Effector memory CD4-positive, alpha-beta T cell (primary cell): ENCODE measurements at places on chromosomes 7 and 10.

DNA sequence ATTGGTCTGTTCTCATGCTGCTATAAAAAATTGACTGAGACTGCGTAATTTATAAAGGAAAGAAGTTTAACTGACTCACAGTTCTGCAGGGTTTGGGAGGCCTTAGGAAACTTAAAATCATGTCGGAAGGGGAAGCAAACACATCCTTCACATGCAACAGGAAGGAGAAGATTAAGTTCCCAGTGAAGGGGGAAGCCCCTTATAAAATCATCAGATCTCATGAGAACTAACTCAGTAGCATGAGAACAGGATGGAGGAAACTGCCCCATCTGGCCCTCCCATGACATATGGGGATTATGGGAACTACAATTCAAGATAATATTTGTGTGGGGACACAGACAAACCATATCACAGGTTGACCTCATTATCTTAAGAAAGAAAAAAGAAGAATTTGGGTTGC is 134.5 kb downstream of the PPP1R3A start:
- no peak for DNase-seq

- DNase-seq = no peak
These were observed 33.3 kb upstream of the ARMS2 start for GRCh38 chr10:122421054-122421625.

GRCh38 chr7:5231116-5231515 is 41.1 kb downstream of the WIPI2 start:
- DNase-seq = no peak

DNA sequence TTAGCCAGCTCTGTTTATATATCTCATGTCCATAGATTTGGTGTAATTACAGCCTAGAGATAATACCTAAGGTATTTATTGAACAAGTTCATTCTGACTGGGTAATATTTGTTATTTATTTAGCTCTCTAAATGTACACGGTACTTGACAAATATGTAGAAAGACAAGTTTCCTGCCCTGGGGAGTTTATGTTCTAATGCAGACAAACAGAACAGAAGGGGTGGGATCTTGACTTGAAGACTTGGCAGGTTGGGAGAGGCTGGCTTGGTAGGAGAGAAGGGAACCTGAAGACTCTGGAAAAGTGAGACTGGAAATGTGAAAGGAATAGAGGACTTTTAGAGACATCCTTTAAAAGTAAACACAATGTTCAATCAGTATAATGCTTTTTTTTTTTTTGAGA is 97.7 kb upstream of the CDK6 start:
- no peak for DNase-seq

DNA sequence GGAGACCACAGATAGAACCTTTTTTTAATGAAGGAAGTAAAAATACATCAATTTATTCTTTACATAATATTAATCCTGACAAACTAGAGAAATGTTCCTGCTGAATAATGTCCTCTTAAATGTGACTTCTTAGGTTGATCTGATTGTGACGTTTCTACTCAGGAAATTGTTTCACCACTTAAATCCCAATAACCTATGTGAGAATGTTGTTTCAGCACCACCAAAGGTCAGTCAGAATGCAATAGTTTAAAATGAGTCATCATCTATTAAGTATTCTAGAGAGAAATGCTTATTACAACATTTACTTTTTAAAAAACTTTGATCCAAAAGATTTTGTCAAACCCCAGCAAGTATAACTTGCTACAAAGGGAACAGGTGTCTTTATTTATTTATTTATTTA is 155.4 kb upstream of the CACNA2D1 start:
- no peak for DNase-seq

GRCh38 chr7:30617359-30617758 is 22.7 kb downstream of the GARS1 start:
- DNase-seq = no peak

GRCh38 chr10:7857262-7857661 is 39.0 kb downstream of the TAF3 start:
- DNase-seq = no peak

DNA sequence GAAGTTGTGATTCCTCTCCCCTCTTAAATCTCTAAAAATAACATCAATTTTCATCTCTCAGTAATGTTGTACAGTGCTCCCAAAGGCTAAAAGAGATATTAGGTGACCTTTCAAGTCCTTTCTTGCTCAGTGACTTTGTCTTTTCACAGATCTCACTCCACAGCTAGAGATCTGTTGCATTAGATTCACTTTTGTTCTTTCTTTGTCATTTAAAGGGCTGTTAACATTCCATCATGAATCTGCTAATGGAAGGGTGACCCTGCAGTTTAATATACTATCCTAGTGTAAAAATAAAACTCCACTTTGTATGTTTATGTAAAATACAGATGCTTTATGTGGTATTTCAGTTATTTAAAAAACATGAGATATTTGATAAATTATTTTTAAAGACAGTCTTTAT is 30.5 kb downstream of the GNAI1 start:
- no peak for DNase-seq

GRCh38 chr7:23514755-23515154 is 17.0 kb downstream of the TRA2A start:
- no peak for DNase-seq

DNA sequence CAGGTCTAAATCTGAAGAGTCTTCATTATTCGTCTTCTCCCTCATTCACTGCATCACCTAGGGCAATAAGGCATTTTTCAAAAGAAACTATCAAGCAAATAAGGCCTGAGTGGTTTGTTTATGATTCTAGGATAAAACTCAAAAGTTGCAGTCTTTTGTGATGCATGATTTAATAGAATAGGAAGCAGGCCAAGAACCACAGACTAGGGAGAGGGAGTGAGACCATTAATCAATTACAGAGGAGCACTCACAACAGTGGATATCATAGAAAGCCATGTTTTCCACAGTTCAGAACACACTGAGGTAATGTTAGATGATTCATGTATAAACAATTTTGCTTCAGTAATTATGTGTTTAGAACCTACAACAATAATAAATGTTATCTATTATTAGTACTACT is 87.8 kb upstream of the LRRTM3 start:
- no peak for DNase-seq

DNA sequence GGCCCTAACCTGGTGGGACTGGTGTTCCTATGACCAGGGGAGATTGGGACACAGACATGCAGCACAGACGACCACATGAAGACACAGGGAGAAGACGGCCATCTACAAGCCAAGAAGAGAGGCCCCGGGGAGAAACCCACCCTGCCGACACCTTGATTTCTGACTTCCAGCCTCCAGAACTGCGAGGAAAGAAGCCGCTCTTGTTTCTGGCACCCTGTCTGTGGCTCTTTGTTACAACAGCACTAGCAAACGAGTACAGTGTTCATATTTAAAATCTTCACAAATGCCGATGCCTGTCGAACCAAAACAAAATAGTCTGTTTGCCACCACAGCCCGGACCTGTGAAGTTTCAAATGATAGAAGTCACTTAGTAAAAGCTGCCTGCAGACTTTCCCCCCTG is 132.3 kb downstream of the ACTR3B start:
- no peak for DNase-seq

- DNase-seq = no peak
These were observed 3.1 kb downstream of the VSIR start for GRCh38 chr10:71770255-71770654.

GRCh38 chr7:137371616-137372015 is 28.1 kb upstream of the PTN start:
- DNase-seq = no peak

GRCh38 chr10:8049045-8049864 is 5.2 kb upstream of the GATA3 start:
- no peak for DNase-seq

- no peak for DNase-seq
These were observed 155.5 kb downstream of the SVIL start for GRCh38 chr10:29479081-29479925.

DNA sequence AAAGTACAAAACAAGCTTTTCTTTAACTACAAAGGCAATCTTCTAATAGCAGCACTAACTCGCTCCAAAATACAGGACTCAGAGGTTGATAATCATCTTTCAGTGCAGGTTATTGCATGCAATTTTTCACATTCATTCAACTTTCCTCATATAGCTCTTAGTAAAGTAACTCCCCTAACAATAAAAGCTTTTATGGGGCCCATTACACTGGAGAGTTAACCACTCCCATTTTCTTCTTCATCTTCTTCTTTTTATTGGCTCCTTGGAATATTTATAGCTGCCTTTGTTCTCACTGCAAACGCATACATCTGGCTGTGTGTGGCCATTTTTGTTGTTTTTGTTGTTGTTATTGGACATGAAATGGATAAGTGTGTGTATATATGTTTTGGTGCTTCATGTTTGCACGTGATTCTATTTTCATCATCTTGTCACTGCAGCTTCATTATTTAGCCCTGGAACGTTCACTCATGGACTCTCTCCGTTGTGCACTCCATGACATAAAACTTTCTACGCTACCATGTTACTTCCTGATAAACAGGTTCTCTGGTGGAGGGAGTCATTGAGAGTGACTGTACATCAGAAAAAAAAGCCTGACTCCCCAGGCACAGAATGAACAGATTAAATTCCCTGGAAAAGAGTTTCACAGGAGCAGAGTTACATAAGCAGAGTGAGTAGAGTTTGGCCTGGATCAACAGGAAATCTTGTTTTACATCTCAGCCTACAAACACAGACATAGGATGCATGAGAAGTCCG is 236.4 kb upstream of the SP4 start:
- DNase-seq = no peak

DNA sequence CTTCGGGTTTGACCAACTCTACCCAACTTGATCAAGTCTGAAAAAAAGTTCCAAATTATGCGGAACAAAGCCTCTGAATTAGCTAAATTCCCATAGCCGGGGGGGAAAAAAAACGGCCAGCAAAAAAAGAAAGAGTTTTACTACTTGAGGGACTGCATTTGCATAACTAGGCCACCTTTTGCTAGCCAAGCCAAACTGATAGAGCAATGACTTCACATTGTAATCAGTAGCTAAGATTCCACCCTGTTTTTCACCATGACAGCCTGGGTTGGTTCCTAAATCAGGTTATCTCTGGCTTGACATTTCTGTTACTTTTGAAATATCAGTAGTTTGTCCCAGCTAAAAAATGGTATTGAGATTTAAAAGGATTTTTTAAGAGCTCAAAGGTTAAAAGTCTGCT is 31.4 kb upstream of the CREB3L2 start:
- DNase-seq = no peak

DNA sequence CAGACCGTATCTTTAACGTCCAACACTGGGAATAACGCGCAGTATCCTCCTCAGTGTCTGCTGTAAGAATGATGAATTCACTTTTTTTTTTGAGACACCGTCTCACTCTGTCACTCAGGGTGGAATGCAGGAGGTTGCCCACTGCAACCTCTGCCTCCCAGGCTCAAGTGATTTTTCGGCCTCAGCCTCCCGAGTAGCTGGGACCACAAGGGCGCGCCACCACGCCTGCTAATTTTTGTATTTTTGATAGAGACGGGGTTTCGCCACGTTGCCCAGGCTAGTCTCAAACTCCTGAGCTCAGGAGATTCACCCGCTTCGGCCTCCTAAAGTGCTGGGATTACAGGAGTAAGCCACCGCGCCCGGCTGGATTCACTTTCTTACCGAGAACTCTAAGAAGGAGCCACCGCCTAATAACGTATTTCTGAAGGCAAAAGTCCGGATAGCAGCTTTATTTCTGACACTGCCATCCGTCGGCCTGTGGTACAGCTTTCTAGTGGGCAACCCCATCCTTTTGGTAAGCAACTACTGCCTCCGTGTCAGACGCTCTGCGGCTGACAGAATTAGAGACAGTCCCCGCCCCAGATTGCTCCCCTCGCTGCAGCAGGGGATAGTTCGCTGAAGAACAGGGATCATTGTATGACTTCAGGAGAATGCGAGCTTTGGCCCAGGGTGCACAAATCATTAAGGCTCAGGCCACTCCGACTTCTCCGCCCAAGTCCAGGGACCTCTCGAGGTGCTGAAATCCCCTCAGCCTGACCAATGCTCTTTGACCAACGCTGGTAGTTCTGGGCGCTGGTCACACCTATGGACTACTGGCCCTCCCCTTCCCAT is 662 bp downstream of the POLR3A start:
- peak; percentile 4 for DNase-seq

GRCh38 chr10:77630507-77630848 is 7.1 kb downstream of the KCNMA1 start:
- DNase-seq = no peak

DNA sequence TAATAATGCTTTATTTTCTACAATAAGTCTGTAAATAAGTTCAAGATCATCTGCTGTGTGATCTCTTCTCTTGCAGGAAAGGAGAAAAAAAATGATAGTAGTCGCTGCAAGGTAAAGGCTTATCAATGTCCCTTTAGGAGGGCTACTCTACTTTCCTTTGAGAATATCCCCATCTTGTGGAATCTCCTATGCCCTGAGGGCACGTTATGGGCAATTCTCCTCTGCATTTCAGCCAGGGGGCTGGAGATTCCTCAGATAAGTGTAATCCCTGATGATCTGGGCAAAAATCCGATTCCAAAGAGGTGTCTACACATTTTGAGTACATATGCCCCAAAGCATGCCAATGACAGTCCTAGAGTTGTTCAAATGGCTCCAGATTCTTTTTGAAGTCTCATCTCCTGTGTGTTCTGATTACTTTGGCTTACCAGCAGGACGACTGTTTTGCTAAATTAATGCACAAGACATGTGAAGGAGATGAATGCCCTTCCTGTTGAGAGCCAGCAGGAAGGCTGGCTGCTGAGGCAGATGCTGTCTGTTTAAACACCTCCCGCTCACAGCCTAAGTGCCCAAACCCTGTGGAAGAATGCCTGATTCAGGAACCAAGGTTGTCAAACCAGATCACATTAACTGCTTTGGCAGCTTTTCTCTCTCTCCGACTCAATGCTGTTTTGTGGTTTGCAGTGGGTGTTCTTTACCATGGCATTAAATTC is 171.2 kb upstream of the COL1A2 start:
- DNase-seq = no peak

GRCh38 chr7:41097501-41097900 is 605.4 kb downstream of the INHBA start:
- no peak for DNase-seq

GRCh38 chr7:141157138-141157765 is 83.4 kb downstream of the TMEM178B start:
- DNase-seq = no peak

- no peak for DNase-seq
These were observed 761.8 kb upstream of the MBL2 start for GRCh38 chr10:53534428-53534827.

GRCh38 chr7:104804696-104805095 is 209.3 kb upstream of the KMT2E start:
- no peak for DNase-seq

- no peak for DNase-seq
These were observed 139.3 kb downstream of the SLC25A13 start for GRCh38 chr7:96182424-96183158.
